Stimulated activated CD4-positive, alpha-beta T cell treated with anti-CD3 and anti-CD28 coated beads, Interleukin-2, amount 100 ng/mL, for 24 hours (primary cell): ENCODE measurements at places on chromosomes 2 and 18.
A peak's percentile ranks its signal among the peaks of the same experiment; 100 is the strongest.

DNA sequence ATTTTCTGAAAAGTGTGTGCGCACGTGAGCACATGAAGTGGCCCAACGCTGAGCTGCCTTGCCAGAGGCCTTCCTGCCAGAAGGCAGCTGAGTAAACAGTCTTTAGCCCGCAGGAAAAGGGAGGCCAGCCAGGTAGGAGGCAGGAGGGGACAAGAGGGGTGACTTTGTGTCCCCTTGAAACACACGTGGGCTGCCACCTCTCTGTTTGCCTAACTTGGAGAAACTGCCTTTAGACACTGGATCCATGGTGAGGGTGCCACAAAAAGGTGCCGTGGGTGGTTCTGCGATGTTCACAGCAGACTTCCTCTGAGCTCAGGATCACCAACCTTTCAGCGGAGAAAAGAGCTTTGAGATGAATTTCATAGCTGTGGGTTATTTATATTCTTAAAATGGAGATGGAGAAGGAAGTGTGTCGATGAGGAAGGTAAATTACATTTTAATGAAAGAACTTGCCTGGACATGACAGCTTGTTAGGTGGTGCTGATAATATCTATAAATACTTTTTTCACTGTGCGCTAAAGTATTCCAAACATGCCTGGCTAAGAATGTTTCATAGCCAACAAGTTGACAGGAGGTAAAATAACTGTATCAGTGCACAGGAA lies 36.6 kb upstream of the ASB1 start:
- no peak for DNase-seq

- no peak for DNase-seq
These were observed 986.5 kb downstream of the TDRD15 start for GRCh38 chr2:22110244-22110651.

- no peak for DNase-seq
These were observed 397.3 kb downstream of the GRB14 start for GRCh38 chr2:164224007-164224406.

DNA sequence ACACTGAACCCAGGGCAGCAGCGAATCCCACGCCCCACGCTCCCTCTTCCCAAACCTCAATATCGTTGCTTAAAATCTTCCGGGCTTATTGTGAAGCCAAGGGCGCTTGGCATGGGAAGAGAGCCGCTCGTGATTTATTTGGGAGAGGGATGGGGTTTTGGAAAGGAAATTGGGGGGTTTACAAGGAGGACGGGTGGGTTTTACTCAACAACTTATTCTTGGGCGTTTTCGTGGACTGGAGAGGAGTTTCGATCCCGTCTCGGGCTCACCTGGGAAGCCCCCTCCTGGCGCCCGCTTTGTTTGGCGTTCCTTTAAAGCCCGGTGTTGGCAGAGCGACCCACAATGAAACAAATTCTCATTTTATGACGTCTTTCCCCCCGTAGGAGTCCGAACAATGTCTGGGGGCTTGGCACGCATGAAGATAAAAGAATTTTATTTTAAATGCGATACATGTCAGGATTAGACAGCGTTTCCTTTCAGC lies 135.3 kb downstream of the INSIG2 start:
- DNase-seq = peak; percentile 6

DNA sequence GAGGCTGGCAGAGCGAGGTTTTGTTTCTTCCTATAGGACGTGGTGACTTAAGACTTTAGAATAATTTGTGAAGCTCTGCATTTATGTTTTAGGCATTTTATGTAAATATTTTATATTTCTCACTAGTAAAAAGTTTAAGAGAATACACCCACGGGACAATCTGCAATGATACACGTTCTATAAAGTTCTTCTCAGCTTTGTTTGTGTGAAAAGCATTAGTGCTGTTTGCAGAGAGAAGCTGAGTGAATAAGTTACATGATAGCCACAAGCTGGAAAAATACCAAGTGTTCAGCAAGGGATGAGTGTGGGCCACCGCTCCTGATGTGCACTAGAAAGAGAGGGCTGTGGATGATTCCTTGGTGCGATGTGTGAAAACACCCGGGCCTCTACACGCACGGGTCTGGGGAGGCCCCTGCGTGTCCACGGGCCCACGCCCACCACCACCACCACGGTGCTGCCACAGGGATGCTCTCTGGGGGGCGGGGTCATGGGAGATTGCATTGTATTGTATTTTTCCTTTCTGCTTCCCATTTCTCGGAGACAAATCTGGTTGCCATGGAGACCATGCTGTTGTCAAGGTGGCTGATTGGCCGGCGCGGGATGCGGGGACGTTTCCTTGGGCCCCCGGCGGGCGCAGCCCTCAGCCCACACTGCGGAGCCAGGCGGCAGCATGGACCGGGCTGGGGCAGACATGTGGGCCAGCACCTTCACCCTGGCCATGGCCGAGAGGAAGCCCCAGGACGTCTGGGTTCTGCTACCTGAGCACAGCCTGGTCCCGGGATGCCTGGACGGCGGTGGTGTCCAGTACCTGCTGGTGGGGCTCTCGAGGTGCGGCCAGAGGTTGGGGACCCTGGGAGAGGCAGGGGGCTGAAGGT lies at the start of gene RTP5:
RTP5 (plus strand) TSS at position 643 of the 875 bp plus-strand sequence; CDS start at position 671, 28 bp downstream.
- DNase-seq = no peak

DNA sequence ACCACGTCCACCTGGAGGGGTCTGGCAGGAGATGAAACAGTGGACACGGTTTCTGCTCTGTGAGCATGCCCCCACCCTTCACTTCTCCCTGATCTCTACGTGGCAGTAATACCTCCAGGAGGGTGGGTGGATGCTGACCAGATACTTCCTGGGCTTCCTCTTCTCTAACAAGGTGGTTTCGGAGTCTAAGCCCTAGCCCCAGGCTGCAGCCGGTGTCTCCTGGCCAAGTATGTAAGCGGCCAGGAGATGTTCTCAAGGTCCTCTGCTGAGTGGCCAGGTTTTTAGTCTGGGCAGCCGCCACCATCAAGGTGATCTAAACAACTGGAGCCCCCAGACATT lies 101.8 kb upstream of the ASB18 start:
- no peak for DNase-seq

GRCh38 chr2:43958397-43959275 lies 37.2 kb downstream of the LRPPRC start:
- DNase-seq = no peak

GRCh38 chr2:107772353-107772752 lies 54.3 kb upstream of the RGPD4 start:
- no peak for DNase-seq

DNA sequence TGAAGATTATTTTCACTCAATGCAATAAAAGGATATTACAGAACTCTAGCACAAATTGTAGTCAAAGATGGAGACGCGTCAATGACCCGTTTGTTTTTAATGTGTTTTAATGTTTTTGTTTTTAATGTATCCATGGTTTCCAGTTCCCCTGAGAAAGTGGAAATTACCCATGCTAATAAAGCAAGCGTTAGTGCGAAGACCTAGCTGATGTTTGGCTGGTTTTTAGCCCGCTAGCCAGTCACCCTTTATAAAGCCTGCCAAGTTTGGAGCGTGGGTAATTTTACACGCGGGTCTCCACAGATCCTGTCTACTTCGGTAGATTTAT lies 430 bp upstream of the CHMP1B start:
- DNase-seq = no peak

DNA sequence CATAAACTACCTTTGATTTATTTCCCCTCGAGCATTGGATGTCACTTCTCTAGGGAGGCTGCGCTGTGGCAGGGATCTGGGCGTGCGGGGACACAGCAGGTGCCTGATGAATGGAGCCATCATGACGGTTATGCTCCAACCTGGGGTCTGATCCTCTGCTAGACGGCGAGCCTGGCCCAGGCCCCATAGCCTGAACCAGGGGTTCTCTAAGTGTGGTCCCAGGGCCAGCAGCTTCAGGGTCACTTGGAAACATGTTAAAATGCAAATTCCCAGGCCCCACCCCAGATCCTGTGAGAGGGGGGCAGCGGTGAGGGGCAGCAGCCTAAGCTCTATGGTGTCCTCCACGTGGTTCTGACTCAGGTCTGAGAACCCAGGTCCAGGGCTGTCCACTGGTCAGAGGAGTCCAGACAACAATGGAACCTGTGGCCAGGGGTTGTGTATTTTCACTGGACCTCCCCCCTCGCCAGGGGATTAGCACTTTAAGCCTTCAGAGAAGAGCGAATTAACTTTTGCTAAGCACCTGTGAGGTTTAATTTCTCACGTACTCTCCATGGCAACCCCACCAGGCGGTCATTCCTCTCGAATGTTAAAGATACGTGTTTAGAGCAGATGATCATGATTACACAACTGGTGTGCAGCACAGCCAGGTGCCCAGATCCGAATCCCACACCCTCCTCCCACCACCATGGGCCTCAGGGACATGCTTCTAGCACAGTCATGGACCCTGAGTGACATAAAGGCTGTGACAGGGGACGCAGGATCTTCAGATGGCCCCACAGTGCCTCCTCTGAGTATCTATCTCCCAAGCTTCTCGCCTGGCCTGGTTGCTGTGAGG lies 1.6 kb upstream of the ARHGEF4 start:
- DNase-seq = no peak

DNA sequence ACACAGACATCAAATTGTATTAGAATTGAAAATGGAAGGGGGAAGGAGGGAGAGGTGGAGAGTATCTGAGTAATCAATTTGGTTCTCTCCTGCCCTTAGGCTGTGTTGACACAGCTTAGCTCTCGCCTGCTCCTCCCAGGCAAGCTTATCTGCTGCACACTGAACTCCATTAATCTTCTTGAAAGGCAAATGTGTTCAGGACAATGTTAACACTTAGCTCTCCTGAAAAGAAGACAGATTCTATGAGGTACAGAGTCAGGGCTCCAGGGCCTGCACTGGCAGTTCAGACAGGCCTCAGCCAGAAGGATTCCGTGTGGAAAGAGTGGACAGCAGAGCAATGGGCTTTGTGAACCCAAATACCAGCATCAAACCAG lies 430.0 kb upstream of the TNP1 start:
- no peak for DNase-seq

DNA sequence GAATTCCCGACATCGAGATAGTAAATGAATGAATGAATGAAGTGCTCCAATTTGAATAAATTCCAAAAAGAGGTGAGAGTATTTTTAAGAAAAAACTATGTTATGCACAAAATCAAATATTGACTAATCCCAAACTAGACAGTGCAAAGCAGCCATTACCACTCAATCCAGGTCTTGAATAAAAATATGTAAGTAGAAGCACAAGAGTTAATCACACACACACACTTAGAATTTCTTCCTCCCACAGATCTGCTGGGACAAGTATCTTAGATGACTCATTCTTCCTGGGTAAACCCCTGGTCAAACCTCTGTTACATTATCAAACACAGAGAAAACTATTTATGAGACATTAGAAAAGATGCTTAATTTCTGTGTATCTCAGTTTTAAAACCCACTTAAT lies 102.0 kb downstream of the PLA2R1 start:
- no peak for DNase-seq

- peak; percentile 59 for DNase-seq
These were observed 19.7 kb upstream of the ARHGAP25 start for GRCh38 chr2:68714866-68715265.

- DNase-seq = no peak
These were observed 476.8 kb downstream of the ZNF516 start for GRCh38 chr18:76018210-76018609.

- no peak for DNase-seq
These were observed 78.1 kb upstream of the RBM44 start for GRCh38 chr2:237720444-237720843.

GRCh38 chr2:54723996-54724559 lies 616 bp downstream of the EML6 start:
- no peak for DNase-seq

- no peak for DNase-seq
These were observed 266.3 kb upstream of the LYPD1 start for GRCh38 chr2:132936261-132936660.

DNA sequence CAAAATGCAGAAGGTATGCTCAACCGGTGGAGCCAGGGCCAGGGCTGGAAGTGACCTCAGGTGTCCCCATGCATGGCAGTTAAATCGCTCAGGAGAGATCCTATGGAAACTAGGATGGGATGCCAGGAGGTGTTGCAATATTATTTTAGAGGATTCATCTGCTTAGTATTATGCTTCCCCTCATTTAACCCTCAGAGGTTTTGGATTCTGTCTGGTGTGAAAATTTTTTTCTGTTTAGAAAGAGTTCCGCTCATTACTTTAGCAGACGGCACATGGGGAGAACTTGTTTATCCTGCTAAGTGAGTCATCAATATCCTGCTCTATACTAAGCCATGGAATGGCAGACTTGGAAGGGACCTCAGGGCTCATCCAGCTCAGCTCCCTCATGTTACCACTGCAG lies 42.5 kb downstream of the TRIB2 start:
- DNase-seq = no peak

GRCh38 chr18:11752116-11752911 lies 63.2 kb downstream of the GNAL start:
- peak; percentile 13 for DNase-seq
